Stimulated activated CD4-positive, alpha-beta T cell treated with anti-CD3 and anti-CD28 coated beads, Interleukin-12 subunit alpha, Interleukin-12 subunit beta, amount 100 ng/mL, for 24 hours (primary cell): ENCODE measurements at places on chromosomes 1 and 21.

DNA sequence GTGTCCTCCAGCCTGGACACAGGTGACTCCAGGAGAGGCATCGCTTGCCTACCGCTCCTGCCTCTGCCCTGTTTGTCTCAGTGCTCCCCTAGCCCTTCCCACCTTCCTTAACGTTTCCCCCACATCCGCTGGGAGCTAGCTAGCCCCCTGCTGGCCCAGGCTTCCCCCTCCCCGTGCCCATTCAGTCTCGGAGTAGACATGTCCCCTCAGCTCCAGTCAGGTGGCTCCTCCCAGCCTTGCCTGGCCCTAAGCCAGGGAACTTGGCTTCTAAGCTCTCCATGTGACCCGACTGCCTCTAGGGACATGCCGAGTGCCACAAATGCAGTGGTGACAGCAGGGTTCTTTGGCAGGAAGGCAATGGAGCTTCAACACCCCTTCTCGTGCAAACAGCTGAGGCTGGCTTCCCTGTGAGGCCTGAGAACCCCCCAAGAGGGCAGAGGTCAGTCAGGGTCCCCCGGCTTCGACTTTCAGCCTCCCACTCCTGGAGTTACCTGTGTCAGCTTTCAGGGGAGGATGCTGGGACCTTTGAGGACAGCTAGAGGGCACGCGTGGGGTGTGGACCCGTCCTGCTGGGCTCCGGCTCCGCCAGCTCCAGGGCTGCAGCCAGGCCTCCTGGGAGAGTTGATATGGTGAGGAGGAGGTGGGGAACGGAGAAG lies 16.2 kb downstream of the DRAXIN start:
- no peak for DNase-seq

- no peak for DNase-seq
Measured at GRCh38 chr1:27342391-27342777, 562 bp downstream of the SYTL1 start.

DNA sequence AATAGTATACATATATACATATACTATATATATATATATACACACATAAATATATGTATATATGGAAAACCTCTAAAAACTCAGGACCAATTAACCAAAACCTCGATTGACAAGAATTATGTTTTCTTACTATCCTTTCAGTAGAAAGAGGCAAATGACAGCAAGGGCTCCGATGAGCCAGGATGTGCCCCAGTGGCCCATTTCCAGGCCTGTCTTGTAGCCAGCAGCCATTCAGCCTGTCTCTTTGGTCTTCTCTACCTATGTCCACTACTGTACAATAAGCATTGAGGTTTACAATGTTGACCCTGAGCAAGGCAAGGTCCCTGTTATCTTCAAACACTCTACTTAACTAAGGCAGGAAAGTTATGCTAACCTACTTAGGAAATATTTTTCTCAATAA lies 9.8 kb downstream of the KCNA2 start:
- DNase-seq: no peak

- DNase-seq: no peak
Measured at GRCh38 chr21:38287476-38287875, 30.7 kb downstream of the KCNJ15 start.

- DNase-seq: no peak
Measured at GRCh38 chr1:6948861-6949260, 163.6 kb downstream of the CAMTA1 start.

GRCh38 chr1:204267191-204267601 lies 53.4 kb upstream of the GOLT1A start:
- DNase-seq: no peak

- no peak for DNase-seq
Measured at GRCh38 chr1:234686035-234686434, 76.1 kb upstream of the IRF2BP2 start.

- DNase-seq: no peak
Measured at GRCh38 chr1:115882913-115883902, 42.3 kb upstream of the NHLH2 start.

DNA sequence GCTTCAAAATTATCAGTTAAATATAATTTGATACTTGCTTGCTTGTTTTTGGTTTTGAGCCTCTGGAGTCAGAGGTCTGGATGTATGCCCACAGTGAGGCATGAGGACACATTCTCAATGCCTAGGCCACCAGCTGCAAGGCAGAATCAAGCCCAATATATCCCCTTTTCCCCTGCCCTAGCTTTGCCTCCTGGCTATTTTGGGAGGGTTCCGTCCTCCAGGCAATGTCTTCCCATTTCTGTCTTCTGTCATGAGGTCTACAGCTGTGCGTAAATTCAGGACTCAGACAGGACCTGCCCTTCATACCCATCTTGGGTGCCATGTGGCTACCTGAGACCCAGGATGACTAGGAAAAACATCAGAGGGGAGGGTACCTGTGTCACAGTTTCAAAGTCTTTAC lies 19.2 kb downstream of the NRDC start:
- no peak for DNase-seq

DNA sequence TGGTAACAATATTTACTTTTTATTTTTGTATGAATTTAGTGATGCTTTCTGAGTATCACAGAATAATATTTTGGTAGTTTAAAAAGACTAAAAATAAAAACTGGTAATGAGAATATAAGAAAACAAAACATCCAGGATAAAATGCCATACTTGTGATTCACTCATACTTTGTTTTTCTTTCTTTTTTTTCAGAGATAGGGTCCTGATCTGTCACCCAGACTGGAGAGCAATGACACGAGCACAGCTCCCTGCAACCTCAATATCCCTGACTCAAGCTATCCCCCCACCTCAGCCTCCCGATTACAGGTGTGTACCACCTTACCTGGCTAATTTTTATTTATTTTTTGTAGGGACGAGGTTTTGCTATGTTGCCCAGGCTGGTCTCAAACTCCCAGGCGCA lies 64.2 kb upstream of the ADAM30 start:
- DNase-seq: no peak
